ENCODE measurements at places on chromosomes 1 and 21.
A peak's percentile ranks its signal among the peaks of the same experiment; 100 is the strongest.

GRCh38 chr1:202126426-202126825, 3.7 kb downstream of the GPR37L1 start:
- no peak for DNase-seq

GRCh38 chr1:24420547-24420946, 4.9 kb downstream of the NIPAL3 start:
- DNase-seq, result no peak

DNA sequence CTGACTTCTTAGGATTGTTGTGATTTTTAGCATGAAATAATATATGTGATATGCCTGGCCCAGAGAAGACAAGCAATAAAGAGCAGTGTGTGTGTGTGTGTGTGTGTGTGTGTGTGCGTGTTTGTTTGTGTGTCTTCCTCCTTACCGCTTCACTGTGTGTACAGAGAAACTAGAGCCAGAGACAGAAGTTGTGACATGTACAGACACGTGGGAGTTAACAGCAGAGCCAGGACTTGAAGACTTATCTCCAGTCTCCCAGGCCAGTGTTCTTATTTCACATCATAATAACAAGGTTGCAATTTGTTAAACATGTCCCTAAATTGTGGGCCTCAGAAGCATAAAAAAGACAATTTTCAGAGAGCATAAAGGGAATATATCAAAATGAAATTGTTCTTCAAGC, 192.0 kb upstream of the JUN start:
- DNase-seq, result no peak

- no peak for DNase-seq
Measured at GRCh38 chr1:33577663-33578062, 105.2 kb downstream of the ZSCAN20 start.

GRCh38 chr1:54668567-54668966, 27.0 kb downstream of the MROH7 start:
- no peak for DNase-seq

GRCh38 chr1:6351480-6352137, 42.0 kb downstream of the ACOT7 start:
- DNase-seq, result no peak

GRCh38 chr1:167837326-167837725, 76.6 kb downstream of the ADCY10 start:
- DNase-seq, result no peak

GRCh38 chr1:185594786-185595410, 139.3 kb upstream of the HMCN1 start:
- DNase-seq, result no peak

DNA sequence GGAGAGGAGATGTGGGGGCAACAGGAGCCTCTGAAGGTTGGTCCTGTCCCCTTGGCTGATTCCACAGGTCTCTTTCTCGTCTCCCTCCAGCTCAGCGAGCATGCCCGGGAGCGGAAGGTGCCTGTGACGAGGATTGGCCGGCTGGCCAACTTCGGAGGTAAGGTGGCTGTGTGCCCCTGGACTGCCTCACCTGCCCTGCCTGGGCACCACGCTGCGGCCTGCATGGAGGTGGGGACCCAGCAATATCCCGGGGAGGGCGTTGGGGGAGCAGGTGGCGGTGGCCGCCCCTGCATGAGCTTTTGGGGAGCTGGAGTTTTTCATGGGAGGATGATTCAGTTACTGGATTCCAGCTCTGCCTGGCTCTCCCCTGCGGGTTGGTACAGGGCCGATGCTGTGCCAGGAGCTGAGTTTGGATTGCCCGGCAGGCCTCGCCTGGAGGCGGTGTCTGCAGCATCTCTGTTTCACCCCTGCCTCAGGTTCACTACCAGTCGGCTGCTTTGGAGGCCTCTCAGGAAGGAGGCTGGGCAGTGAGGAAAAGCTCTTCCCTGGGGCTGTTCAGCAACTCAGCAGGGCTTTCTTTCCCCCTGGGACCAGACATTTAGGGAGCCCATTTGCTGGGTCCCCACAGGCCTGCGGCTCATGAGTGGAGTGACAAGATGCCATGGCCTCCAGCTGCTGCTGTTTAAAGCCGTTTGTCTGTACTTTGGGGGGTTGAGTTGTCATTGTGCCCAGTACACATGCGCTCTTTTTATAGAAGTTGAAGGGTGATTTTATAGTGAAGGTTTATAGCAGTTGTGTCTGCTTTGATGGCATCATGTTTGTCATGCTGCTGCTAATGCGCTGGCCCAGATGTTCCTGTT, 25.7 kb downstream of the COQ8A start:
- DNase-seq, result no peak

DNA sequence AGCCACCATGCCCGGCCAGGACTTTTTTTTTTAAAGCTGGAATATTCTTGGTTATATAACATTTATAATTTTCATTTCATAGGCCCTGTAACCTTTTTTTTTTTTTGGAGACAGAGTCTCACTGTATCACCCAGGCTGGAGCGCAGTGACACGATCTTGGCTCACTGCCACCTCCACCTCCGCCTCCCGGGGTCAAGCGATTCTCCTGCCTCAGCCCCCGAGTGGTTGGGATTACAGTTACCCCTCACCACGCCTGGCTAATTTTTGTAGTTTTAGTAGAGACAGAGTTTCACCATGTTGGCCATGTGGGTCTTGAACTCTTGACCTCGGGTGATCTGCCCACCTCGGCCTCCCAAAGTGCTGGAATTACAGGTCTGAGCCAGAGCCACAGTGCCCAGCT, 12.6 kb downstream of the ZYG11B start:
- no peak for DNase-seq

GRCh38 chr1:18945401-18945849, 11.1 kb downstream of the IFFO2 start:
- no peak for DNase-seq

GRCh38 chr1:38073534-38074301, 27.1 kb upstream of the POU3F1 start:
- no peak for DNase-seq

GRCh38 chr1:201545851-201546492, 7.0 kb downstream of the NAV1 start:
- no peak for DNase-seq

GRCh38 chr1:66140072-66140471, 347.4 kb downstream of the PDE4B start:
- no peak for DNase-seq

GRCh38 chr21:40613546-40614030, 233.4 kb downstream of the DSCAM start:
- no peak for DNase-seq

GRCh38 chr1:206513312-206514111, 6.2 kb downstream of the RASSF5 start:
- DNase-seq, result no peak

DNA sequence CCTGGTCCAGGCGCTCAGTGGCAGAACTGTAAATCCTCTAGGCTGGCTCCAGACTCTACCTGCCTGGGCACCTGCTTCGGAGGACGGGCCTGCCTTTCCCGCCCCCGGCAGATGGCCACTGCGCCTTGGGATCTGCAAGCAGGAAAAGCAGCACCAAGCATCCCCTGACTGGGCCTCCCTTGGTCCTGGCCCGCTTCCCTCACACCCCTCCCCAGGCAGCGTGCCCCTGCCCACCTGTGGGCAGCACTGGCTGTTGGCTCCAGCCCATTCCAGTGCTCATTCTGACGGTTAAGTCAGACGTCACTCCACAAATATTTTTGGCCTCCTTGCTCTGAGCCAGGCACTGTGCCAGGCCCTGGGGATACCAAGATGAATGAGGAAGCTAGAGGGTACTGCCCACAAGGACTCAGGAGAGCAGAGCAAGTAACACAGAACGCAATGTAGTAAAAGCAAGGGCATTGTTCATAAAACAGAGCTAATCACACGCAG, 22.0 kb upstream of the BLACAT1 start:
- DNase-seq, result peak; percentile 87
